ENCODE measurements at places on chromosomes 3 and 15.

DNA sequence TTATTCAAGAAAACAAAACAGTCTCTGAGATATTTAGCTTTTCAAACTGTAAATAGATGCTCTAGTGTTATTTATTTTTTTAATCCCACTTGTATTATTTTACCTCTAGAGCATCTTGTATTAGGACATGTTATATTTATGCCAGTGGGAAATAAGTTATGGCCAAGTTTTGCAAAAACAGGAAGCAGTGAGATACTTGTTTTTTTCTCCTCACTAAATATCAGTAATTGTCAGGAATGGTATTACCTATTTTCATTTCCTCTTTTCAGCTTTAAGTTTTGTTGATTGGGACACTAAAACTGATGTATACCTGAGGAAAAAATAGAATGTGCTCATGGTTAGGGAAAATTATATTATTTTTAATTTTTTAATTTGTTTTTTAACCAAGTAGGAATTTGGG is 8.6 kb upstream of the IL20RB start:
- no peak for DNase-seq

- peak; percentile 44 for DNase-seq
Observed at GRCh38 chr3:188507244-188507720, 353.3 kb downstream of the LPP start.

DNA sequence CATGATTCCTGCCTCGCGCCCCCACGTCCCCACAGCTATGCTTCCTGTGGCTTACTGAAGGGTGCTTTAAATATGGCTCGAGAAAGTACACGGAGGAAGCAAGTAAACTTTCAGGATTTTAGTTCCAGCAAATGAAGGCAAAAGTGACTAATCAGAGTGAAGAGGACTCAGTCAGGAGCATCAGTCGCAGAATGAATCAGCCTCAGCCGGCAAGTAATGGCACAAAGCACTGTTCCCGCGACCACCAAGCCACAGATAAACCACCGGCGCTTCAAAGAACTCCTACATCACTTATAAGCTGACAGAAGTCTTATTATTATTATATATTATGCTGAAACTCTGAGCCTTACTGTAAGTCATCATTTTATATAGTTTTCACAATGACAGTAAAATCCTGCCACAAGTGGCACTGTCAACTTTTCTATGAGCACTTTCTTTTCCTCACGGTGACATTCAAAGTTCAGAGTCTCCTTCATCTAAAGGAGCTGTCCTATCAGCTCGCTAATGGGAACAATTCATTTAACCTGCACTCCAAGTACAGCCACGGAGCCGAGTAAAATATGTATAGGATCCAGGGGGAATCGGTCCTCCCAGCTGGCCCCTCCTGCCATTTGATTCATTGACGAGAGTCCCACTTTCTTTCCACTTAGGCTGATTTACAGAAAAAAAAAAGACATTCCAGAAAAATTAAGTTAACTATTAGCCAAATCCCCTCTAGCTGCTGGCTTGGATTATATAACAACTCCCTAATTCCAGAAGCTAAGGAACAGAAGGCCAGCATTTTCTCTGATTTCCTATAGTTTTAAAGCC is 217.0 kb upstream of the ICE2 start:
- DNase-seq: no peak

- peak; percentile 25 for DNase-seq
Observed at GRCh38 chr3:127070776-127071175, 87.9 kb downstream of the PLXNA1 start.

- no peak for DNase-seq
Observed at GRCh38 chr15:69415381-69415780, 1.2 kb downstream of the KIF23 start.

DNA sequence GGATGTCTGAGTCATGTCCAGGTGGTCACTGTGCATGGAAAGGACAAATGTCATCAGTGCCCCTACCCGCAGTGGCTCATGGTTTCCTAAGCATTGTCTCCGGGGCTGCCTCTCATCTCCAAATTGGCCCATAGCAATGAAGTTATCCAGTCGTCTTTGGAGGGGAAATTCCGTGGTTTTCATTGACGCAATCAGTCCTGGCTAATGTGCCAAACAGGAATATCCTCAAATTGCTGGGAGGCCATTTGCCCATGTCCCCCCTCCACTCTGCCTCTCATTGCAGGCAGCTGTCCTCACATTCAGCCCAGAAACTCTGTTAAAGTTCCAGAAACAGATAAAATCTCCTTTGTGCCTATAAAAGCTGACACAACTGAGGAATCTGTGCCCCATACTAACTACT is 81.6 kb downstream of the MCTP2 start:
- DNase-seq: no peak

DNA sequence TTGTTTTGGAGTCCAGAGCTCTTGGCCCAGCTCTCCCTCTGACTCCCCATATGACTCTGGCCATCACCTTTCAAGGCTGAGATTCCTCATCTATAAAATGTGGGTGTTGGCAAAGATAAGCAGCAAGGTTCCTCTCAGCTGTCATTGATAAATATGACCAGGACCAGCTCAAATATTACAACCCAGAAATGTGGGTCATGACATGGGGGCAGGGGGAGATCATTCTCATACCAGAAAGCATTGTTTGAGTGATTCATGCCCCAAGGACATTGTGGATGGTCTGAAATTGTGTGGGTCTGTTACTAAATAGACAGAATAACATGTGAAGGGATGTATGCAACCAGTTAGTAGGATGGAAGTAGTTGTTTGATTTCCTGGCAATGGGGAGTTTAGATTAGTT is 13.9 kb downstream of the UPK1B start:
- no peak for DNase-seq

- no peak for DNase-seq
Observed at GRCh38 chr3:52986938-52987337, 58.9 kb downstream of the SFMBT1 start.

- DNase-seq: no peak
Observed at GRCh38 chr3:49779358-49780079, 6.8 kb downstream of the IP6K1 start.

DNA sequence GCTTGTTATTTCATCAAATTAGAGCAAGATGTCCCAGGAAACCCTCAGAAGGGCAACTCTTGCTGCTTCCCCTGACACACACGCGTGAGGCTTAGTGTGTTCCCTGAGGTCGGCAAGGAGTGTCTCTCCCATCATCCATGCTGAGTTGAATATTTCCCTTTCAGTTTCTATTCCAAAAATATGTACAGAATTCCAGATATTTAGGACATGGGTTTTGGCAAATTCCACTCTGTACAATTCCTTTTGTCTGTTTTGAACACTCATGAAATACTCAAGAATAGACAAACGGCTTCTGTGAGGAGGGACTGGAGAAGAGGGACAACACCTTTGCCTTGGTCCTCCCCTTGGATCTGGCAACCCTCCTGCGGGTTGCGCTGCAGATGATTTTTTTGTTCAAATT is 138.0 kb downstream of the DUT start:
- no peak for DNase-seq

GRCh38 chr15:98699591-98700424 is 51.5 kb downstream of the IGF1R start:
- no peak for DNase-seq

DNA sequence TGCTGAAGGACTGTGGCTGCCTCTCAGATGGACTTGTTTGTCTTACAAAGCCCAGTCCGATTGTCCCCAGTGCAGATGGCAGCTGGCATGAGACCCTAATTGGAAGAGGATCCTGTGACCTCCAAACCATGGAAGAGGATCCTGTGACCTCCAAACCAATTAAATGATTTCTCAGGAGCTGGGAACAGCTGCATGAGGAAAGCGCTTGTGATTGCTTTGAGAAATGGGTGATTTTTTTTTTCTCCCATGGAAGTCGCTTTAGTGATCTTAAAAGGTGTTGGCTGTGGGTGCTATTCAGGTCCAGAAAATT is 68.4 kb upstream of the LARS2 start:
- no peak for DNase-seq

DNA sequence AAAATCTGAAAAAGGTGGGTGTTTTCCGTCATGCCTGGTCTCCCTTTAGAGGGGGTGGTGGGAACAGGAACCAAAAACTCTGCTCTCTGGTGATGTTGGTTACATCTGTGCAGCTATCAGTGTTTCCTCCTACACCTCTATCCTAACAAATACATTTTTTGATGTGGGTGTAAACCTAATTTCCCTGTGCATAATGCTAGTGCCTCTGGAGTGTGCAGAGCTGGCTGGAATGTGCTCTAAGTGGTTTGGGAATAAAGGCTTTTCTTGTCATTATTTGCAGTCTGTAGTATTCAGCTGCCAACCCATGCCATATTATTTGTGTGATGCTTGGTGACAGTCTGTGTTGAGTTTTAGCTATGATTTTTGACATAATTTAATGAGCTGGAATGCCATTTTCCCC is 547.6 kb downstream of the NLGN1 start:
- no peak for DNase-seq

- DNase-seq: no peak
Observed at GRCh38 chr3:158701420-158702065, 29.1 kb upstream of the LXN start.

GRCh38 chr15:100096700-100097099 is 245.1 kb downstream of the ADAMTS17 start:
- no peak for DNase-seq

GRCh38 chr3:138371070-138371965 is 22.9 kb downstream of the MRAS start:
- no peak for DNase-seq

DNA sequence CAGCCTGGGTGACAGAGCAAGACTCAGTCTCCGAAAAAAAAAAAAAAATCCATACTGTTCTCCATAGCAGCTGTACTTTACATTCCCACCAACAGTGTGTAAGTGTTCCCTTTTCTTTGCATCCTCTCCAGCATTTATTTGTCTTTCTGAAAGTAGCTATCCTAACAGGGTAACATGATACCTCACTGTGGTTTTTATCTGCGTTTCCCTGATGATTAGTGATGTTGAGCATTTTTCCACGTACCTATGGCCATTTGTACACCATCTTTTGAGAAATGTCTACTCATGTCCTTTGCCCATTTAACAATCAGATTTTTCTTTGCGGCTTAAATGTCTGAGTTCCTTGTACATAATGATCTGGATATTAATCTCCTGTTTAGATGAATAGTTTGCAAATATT is 119.3 kb downstream of the RFX7 start:
- DNase-seq: no peak

DNA sequence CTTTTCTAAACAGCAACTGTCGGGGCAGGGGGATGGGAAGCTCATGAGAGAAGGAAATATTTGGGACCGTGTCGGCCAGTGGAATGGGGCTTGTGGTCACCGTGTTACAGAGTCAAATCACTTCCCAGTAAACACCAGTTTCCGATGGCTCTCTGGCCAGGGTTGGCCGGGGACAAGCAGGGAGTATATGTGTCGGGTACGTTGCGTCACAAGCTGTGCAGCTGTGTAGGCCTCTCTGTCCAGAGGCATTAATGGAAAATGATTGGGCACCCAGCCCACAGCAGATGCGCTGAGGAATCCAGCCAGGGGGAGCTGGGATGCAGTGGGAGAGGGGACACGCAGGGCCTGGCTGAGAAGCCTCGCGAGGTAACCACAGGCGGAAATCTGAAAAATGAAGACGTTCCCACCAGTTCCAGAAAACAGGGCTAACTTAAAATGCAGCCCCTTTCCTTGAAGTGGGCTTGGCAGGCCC is 15.8 kb upstream of the ALDH1A3 start:
- no peak for DNase-seq

DNA sequence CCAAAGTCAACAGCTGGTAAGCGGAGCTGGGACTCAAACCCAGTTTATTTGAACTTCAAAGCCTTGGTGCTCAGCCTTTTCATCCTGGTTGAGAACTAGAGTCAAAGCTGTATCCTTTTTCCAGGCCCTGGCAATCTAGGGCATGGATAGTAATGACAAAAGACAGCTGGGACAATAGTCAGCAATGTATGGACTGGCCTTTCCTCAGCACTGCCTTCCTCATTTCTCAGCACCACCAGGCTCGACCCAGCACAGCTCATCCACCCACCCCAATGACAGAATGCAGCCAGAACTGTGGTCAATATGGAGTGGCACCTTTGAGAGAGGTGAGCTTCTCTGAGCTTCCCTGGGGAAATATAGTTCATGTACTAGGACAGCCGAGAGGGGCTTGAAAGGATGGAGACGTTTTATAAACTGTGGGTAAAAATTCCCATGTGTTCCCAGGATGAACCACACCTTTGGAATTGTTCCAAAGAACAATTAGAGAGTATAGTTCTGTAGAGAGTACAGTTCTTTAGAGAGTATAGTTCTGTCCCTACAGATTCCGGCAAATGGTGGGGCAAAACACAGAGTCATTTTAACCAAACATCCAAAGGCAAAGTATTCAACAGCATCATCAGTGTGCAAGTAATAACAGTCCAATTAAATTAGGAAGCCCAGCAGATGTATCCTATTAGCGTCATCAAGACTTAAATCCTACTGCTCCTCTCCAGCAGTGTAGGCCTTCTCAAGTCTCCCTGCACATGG is 30.2 kb upstream of the IREB2 start:
- DNase-seq: no peak

DNA sequence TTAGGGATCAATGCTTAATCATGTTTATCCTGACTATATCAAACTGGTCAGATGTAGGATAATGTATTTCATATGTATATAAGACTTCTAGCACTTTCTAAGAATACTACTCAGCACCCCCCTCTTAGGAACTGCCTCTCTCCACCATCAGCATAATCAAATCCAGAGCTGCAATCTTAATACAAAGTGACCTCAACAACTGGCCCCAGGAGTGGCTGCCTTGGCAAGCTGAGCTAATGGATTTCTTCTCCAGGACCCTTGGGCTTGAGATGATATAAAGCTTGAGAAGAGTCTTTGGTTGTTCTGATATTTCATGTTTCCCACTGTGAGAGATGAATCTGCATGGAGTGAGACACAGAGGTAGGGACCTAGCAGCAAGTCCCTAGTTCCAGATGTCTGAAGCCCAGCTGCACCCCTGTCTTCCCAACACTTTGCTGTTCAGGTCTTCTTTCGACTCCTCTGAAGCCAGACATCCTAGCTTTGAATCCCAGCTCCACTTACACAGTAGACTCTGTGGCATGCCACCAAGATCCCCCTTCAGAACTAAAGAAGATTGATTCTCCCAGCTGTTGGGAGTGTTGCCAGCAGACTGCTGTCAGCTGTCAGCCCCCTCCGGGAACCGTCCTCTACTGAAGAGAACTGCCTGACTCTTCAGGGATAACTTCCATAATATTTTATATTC is 309.3 kb upstream of the UBE2E2 start:
- no peak for DNase-seq

- no peak for DNase-seq
Observed at GRCh38 chr15:39931615-39932014, 2.3 kb upstream of the EIF2AK4 start.

DNA sequence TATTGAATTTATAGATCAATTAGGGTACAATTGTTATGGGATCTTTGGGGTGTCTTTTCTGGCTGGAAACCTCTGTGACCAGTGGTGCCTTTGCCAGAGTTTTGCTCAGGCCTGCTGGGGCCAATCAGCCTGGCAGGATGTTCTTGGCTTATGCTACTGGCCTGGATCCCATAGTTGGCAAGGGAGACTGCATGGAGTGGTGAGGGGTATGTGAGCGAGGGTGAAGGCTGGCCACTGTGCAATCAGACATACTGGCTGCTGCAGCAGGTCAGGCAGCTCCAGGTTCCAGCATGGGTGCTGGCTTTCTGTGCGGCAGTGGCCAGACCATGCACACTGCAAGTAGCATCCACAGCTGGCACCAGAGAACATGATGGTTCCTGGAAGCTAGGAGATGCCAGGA is 1053.2 kb upstream of the GBE1 start:
- no peak for DNase-seq
